Stomach (tissue), 19 donors: ENCODE measurements at places on chromosomes 6 and 20. TPM values are rescaled to one million over a fixed set of nuclear protein-coding genes. Genes with fewer than 3 reads are reported as not detected.

DNA sequence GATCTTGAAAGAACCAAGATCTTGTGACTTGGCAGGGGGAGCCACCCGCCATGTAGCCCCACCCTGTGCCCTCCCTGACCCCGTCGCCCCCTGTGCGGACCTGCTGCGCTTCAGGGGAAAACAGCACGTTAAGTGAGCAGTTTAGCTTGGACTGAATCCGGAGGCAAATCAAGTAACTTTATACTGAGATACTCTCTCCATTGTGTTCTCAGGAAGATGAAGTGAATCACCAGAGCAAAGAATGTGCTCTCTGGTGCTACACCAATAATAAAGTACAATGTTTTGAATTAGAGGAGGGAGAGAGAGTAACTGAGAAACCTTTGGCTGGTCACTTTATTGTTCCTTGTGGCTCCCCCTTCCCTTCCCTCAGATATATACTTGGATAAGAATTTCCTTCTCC is 83.4 kb downstream of the TXNDC5 start:
- DNase-seq: no peak
- no peaks in the 10 kb centered on the region for H3K27me3 ChIP-seq
- H3K4me1 ChIP-seq: no peaks in the 10 kb centered on the region
- H3K36me3 ChIP-seq: no peaks in the 10 kb centered on the region
- H3K27ac ChIP-seq: peak overlapping the region; percentile 27
- H3K4me3 ChIP-seq: no peak overlapping the region

- DNase-seq: no peak
- peaks cover 9% of the 10 kb centered on the region for H3K4me1 ChIP-seq
- no peak overlapping the region for H3K4me3 ChIP-seq
- no peak overlapping the region for H3K27ac ChIP-seq
- H3K27me3 ChIP-seq: no peaks in the 10 kb centered on the region
- no peaks in the 10 kb centered on the region for H3K36me3 ChIP-seq
Measured at GRCh38 chr6:159931112-159931511, 37.8 kb upstream of the IGF2R start.

Gene TRIM31
- total RNA-seq: 4.6 TPM

DNA sequence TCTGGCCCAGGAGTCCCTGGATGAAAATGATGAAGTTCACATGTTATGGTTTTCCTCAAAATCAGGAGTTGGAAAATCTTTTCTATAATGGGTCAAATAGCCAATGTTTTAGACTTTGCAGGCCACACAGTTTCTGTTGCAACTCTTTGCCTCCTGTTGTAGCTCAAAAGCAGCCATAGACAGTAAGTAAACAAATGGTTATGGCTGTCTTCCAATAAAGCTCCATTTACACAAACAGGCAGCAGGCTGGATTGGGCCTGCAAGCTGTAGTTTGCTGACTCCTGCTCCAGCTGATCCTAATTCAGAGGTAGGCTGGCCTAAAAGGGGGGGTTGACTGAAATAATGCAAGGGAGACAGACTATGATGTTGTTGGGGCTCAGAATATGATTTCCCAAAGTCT is 33.0 kb downstream of the METTL24 start:
- H3K36me3 ChIP-seq: no peaks in the 10 kb centered on the region
- no peaks in the 10 kb centered on the region for H3K27me3 ChIP-seq
- H3K27ac ChIP-seq: peak overlapping the region; percentile 74
- H3K4me1 ChIP-seq: peaks cover 49% of the 10 kb centered on the region

DNA sequence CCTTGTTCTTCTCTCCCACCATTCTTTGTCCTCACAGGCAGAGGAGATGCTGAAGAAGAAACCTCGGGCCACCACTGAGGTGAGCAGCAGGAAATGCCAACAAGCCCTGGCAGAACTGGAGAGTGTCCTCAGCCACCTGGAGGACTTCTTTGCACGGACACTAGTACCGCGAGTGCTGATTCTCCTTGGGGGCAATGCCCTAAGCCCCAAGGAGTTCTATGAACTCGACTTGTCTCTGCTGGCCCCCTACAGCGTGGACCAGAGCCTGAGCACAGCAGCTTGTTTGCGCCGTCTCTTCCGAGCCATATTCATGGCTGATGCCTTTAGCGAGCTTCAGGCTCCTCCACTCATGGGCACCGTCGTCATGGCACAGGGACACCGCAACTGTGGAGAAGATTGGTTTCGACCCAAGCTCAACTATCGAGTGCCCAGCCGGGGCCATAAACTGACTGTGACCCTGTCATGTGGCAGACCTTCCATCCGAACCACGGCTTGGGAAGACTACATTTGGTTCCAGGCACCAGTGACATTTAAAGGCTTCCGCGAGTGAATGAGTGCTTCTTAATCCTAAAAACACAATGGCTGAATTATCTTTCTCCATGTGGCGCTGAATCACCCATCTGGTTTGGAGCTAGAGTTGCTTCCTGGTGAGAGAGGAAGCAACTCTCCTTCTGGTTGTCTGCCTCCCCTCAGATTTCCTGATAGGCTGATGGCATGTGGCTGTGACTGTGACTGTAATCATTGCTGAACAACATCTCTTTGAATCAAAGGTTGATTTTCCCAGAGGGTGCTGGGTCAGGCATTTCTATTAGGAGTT is 4.6 kb downstream of the MAD2L1BP start:
- H3K4me1 ChIP-seq: peaks cover 42% of the 10 kb centered on the region
- peaks cover 60% of the 10 kb centered on the region for H3K36me3 ChIP-seq
- DNase-seq: no peak
- H3K27ac ChIP-seq: no peak overlapping the region

Gene C20orf141
- total RNA-seq: not detected

- H3K4me3 ChIP-seq: no peak overlapping the region
- no peaks in the 10 kb centered on the region for H3K36me3 ChIP-seq
- no peak overlapping the region for H3K27ac ChIP-seq
- no peak for DNase-seq
- H3K27me3 ChIP-seq: no peaks in the 10 kb centered on the region
Measured at GRCh38 chr20:47479506-47479905, 22.2 kb upstream of the NCOA3 start.

GRCh38 chr6:47353871-47354270 is 44.2 kb upstream of the TNFRSF21 start:
- H3K4me3 ChIP-seq: no peak overlapping the region
- no peaks in the 10 kb centered on the region for H3K27me3 ChIP-seq
- no peak for DNase-seq
- H3K4me1 ChIP-seq: no peaks in the 10 kb centered on the region
- no peaks in the 10 kb centered on the region for H3K36me3 ChIP-seq

- no peak overlapping the region for H3K27ac ChIP-seq
- H3K4me3 ChIP-seq: no peak overlapping the region
- no peaks in the 10 kb centered on the region for H3K36me3 ChIP-seq
- DNase-seq: no peak
Measured at GRCh38 chr6:47446669-47447330, 30.8 kb upstream of the CD2AP start.

Gene WFDC5
- not detected for total RNA-seq

DNA sequence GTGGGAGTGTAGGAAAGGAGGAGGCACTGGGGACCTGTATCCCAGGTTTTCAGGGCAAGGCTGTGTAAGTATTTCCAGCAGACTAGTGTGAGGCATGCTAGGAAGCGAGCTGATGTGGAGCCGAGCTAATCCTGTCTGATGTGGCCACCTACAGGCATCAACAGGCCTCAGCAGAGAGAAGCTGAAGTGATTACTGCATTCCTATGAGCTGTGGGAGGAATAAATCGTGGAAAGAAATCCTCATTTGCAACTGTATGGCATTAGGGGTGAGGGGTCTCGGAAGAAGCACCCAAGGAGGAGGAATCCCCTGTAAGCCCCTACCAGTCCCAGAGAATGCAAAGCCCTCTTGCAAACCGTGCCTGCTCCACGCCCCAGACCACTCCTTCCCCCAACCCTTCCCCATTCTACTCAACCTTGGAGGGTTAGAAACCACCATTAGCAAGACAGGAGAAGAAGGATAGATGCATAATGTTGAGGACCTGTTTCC is 41.6 kb downstream of the C6orf15 start:
- no peaks in the 10 kb centered on the region for H3K27me3 ChIP-seq
- no peaks in the 10 kb centered on the region for H3K36me3 ChIP-seq
- peaks cover 4% of the 10 kb centered on the region for H3K4me1 ChIP-seq
- DNase-seq: peak; percentile 41

- no peak overlapping the region for H3K27ac ChIP-seq
- no peaks in the 10 kb centered on the region for H3K36me3 ChIP-seq
- H3K4me3 ChIP-seq: no peak overlapping the region
- DNase-seq: no peak
- H3K27me3 ChIP-seq: no peaks in the 10 kb centered on the region
Measured at GRCh38 chr6:118645395-118645794, 6.0 kb downstream of the CEP85L start.

Gene MAP3K5
- total RNA-seq: 35.8 TPM

DNA sequence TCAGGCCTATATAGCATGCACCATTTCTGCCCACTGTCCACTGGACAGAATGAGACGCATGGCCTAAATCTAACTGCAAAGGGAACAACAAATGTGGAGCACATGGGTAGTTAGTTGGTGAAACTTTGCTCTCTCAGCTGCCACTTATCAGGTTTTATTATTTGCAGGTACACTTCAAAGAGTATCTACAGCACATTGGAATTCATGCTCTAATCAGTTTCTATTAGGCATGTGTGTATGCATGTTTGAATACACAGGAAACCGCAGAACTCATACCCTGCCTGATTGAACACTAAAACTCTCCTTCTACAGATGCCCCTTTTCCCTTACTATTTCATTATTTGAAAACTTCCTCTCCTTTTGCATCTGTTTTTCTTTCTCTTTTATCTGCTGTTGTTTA is 97.4 kb upstream of the HSF2 start:
- no peaks in the 10 kb centered on the region for H3K4me1 ChIP-seq
- H3K27ac ChIP-seq: no peak overlapping the region
- DNase-seq: no peak
- H3K27me3 ChIP-seq: no peaks in the 10 kb centered on the region

GRCh38 chr6:109024368-109024767 is 70.3 kb downstream of the SESN1 start:
- no peaks in the 10 kb centered on the region for H3K27me3 ChIP-seq
- DNase-seq: no peak
- H3K36me3 ChIP-seq: no peaks in the 10 kb centered on the region
- no peak overlapping the region for H3K27ac ChIP-seq
- no peak overlapping the region for H3K4me3 ChIP-seq

GRCh38 chr20:35541783-35542662 is at the start of gene ERGIC3:
Gene ERGIC3 (plus strand): TSS chr20:35542078. CDS start chr20:35542098, 20 bp downstream.
- H3K27ac ChIP-seq: peak within 1 kb of the TSS; percentile 89
- no peaks in the 10 kb centered on the region for H3K36me3 ChIP-seq
- H3K4me1 ChIP-seq: peaks cover 26% of the 10 kb centered on the region
- peak within 1 kb of the TSS; percentile 75 for H3K4me3 ChIP-seq

Gene HLA-DQA1
- not detected for total RNA-seq

DNA sequence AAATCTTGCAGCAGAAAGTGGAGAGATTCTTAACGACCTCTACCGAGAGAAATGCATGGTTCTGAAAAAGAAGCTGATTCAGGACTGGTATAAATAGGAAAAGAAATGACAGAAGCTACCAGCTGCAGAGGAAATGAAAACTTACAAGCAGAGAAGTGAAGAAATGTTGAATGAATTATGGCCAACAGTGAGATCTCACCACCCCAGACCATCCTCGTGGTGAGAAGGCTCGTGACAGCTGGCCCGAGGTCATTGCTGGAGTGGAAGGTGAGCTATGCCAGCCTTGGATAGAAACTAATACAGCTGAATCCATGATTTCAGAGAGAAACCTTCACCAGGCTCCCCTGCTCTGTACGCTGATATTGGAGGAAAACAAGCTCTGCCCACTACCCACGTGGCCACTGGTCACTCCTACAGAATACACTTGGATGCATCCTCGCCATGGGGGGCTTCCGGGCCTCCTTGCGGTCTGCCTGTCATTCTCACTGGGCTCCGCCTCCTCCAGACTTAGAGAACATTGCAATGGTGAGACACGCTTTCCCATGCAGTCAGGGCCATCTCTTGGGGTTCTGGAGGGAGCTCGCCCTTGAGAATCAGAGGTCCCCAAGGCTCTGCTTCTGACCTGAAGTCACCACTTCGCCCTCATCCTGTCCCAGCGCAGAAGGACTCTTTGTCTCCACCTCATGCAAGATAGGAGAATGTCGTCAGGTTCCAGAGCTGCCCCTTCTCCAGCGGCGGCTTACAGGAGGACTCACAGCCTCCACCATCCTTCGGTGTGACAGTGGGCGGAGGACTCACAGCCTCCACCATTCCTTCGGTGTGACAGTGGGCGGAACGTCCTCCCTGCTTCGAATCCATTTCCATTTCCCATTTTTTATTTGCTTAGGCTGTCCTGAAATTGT is 10.6 kb upstream of the TUBB2B start:
- no peak overlapping the region for H3K27ac ChIP-seq
- no peaks in the 10 kb centered on the region for H3K4me1 ChIP-seq
- DNase-seq: no peak
- H3K27me3 ChIP-seq: peaks cover 52% of the 10 kb centered on the region
- H3K36me3 ChIP-seq: no peaks in the 10 kb centered on the region
- no peak overlapping the region for H3K4me3 ChIP-seq

Gene TRIM40
- total RNA-seq: not detected

Gene LY6G6D
- not detected for total RNA-seq

Gene GPSM3
- not detected for total RNA-seq

DNA sequence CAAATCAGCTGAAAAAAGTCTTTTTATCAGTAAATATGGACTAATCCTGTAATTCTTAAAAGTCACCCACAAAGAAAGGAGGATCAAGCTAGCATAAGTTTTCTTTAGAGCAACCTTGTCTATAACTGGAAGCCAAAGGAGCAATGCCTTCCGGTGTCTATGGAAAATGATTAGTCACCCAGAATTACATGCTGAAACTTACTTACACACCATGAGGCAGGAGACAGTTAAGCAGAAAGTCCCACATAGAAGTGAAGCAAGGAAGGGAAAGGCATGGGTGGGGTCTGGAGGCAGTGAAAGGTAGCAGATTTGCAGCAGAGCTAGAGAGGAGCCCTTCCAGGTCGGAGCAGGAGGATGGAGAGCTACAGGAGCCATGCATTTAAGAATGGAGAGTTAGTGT is 153.7 kb upstream of the RIPOR2 start:
- H3K27ac ChIP-seq: no peak overlapping the region
- H3K27me3 ChIP-seq: no peaks in the 10 kb centered on the region
- no peak overlapping the region for H3K4me3 ChIP-seq
- peaks cover 29% of the 10 kb centered on the region for H3K36me3 ChIP-seq
- no peaks in the 10 kb centered on the region for H3K4me1 ChIP-seq

Gene JARID2
- 42.6 TPM for total RNA-seq

DNA sequence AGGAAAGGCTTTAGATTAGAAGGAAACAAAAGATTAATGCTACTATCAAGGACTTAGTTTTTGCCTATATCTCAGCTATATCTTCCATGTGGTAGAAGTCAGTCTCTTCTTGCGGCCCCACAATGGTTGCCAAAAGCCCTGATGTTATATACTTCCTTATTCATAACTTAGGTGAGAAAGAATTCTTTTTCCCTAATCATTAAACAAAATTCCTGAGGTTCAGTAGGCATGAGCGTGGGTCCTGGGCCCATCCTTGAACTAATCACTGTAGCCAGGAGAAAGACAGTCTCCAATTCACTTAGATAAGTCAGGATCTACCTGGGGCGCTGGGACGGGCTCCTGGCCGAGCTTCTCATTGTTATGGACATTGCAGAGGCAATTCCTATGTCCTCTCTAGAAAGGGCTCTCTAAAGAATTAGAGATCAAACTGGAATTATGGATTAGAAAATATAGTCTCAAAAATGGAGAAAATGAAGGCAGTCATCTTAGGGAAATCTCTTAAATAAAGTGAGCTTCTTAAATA is 134.3 kb downstream of the KIF6 start:
- no peak overlapping the region for H3K4me3 ChIP-seq
- no peaks in the 10 kb centered on the region for H3K36me3 ChIP-seq
- H3K27me3 ChIP-seq: no peaks in the 10 kb centered on the region
- H3K4me1 ChIP-seq: no peaks in the 10 kb centered on the region
- H3K27ac ChIP-seq: no peak overlapping the region

GRCh38 chr6:157075549-157076450 is 247.5 kb downstream of the TMEM242 start:
- H3K36me3 ChIP-seq: no peaks in the 10 kb centered on the region
- no peak for DNase-seq
- H3K4me3 ChIP-seq: no peak overlapping the region
- H3K27me3 ChIP-seq: no peaks in the 10 kb centered on the region
- H3K4me1 ChIP-seq: peaks cover 57% of the 10 kb centered on the region

Gene RBBP8NL
- 2.3 TPM for total RNA-seq
